H9 (cell line): ENCODE measurements at places on chromosomes 2 and 18. TPM values are rescaled to one million over a fixed set of nuclear protein-coding genes. Genes with fewer than 3 reads are reported as not detected.

The LYPD6B gene
- total RNA-seq, result 1.0 and 2.0 TPM in 2 replicates

The SERPINB4 gene
- total RNA-seq, result 4.1 and 4.3 TPM in 2 replicates

The ANKRD30BL gene
- not detected in 2 replicates for total RNA-seq

The CYP26B1 gene
- 0.20 and 0.22 TPM in 2 replicates for total RNA-seq

The FAM98A gene
- 65.0 and 70.9 TPM in 2 replicates for total RNA-seq

The FBXO41 gene
- total RNA-seq, result 15.4 and 16.2 TPM in 2 replicates

The SERPINB7 gene
- total RNA-seq, result not detected in 2 replicates

The IL1RN gene
- not detected in 2 replicates for total RNA-seq

The THUMPD2 gene
- total RNA-seq, result 18.0 and 19.5 TPM in 2 replicates

The FOXD4L1 gene
- total RNA-seq, result 0.09 TPM in 1 of 2 replicates, not detected in the other
